ENCODE measurements at places on chromosomes 12 and 14. TPM values are rescaled to one million over a fixed set of nuclear protein-coding genes. Genes with fewer than 3 reads are reported as not detected.

Gene SMIM41
- 0.15 TPM for total RNA-seq

Gene PMEL
- 0.90 TPM for total RNA-seq

Gene NPFF
- total RNA-seq, result not detected

Gene NACA
- total RNA-seq, result 1,430 TPM
